ENCODE measurements at places on chromosomes 3 and 15.
A peak's percentile ranks its signal among the peaks of the same experiment; 100 is the strongest.

DNA sequence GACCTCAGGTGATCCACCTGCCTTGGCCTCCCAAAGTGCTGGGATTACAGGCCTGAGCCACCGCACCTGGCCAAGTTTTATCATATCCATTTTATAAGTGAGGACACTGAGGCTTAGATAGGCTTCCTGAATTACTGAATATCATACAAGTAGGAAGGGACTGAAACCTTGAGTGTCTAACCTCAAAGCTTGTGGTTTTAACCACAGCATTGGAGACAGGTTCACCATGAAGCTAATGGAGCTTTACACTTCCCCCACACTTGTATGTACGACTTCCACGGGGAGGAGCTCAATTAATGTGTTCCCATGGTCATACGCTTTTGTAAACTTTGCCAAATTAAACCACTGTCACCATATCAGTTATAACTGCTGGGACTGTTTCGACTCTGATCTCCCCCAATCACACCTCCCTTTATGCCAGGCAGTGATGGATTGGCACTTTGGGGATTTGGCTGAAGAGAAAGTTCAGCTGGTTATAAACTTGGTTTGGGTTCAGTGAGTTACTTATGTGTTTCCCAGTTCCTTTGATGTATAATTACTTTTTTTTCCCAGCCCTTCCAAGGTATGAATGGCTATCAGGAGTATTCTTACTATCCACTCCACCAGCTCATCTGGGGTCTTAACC, 38.4 kb upstream of the MEIS2 start:
- DNase-seq, result no peak

DNA sequence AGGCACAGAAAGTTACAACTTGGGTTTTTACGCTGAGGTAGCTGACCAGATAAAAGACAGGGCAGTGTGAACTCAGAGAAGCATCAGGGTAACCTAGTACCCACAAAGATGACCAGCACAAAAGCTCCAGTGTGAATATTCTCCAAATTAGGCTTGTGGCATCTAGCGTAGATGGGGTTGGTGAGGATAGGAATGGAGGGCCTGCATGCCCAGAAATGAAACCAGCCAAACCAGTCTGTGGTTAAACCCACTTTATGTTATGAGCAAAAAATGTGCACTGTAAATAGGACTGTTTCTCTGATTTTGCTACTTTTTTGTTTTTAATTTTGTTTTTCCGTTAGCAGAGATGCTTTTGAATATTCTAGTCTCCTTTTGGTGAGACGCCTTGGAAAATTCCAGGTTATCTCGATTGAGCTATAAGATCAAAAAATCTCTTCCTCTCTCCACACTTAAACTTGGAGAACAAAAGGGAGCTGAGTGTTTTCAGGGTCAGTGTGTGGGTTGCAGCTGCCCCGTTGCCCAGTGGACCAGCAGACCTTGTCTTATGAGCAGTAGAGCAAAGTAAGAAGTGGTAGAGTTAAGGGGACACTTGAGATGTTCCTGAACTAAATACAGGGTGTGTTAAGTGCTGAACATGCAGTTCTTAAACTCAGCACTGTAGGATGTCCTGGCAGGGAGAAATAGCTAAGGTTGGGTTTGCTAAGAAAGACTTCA, 132.9 kb downstream of the C3orf38 start:
- no peak for DNase-seq

DNA sequence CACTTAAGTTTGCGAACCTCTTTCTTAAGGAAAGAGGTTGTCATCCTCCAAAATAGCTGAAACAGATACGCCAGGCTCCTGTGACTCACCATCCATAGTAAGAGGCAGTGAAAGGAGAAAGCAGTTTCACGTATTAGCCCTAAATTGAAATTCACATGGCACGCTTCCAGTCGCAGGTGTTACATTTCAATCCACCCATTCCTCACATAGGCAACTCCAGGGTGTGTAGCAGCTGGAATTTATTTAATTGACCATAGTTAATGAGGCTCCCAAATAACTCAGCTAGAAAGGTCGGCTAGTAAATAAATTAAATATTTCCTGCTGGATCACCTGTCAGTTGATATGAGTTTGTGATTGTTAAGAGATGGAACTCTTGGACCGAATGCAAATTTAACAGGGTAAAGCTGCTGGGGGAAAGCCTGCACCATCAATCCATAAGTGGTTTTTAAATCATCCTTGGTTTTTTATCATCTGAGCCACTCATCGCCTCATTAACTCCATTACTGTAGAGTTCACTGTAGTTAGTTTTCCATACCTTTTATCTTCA, 19.6 kb downstream of the NSUN3 start:
- no peak for DNase-seq

- DNase-seq, result no peak
Measured at GRCh38 chr15:41333026-41333562, 413 bp downstream of the NUSAP1 start.

GRCh38 chr3:58617338-58617761, 40.2 kb upstream of the FAM107A start:
- DNase-seq, result no peak

DNA sequence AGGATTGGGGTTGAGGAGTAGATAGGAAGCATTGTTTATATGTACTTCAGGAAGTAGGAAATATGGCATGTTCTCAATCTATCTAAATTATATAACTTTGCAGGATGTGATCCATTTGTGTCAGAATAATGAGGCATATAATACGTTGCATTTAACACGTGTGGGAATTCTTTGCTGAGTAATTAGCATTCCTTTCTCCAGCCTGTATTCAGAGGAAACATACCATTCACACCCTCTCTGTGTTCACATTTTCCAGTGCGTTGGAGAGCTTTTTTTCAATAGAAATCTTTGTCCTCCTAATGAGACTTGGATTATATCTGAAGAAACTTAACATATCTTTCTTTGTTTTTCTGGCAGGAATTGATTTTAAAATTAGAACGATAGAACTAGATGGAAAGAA, 33.0 kb upstream of the APH1B start:
- peak; percentile 48 for DNase-seq

- DNase-seq, result peak; percentile 54
Measured at GRCh38 chr15:101115786-101116680, 135.8 kb downstream of the CHSY1 start.

DNA sequence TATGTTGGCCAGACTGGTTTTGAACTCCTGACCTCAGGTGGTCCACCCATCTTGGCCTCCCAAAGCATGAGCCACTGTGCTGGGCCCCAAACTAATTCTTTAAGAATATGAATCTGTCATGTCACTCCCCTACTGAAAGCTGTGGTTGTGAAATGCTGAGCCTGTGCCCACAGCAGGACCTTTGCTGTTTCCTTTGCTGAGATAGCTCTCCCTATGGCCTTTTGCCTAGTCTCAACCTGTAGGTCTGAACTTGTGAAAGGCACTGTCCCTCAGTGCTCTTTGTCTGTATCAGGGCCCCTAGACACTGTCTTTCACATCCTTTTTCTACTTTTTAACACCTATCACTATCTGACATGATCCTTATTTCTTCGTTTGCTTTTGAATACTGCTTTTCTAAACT, 62.7 kb upstream of the CCR4 start:
- DNase-seq, result no peak

GRCh38 chr3:183809270-183809669, 16.1 kb downstream of the MAP6D1 start:
- no peak for DNase-seq

DNA sequence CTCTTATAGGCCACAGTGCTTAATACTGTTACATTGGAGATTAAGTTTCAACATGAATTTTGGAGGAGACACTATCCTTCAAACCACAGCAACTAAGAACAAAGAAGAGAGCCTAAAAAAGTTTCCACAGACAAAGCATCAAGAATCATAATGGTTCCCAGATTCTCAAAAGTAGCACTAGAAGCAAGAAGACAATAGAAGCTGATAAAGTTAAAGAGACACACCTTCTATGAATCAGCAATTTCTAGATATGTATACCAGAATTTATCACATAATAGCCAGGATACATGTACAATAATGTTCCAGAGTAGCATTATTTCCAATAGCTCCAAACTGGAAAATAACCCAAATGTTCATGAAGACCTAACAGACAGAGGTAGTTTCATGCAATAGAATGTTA, 12.2 kb downstream of the NKIRAS1 start:
- no peak for DNase-seq

DNA sequence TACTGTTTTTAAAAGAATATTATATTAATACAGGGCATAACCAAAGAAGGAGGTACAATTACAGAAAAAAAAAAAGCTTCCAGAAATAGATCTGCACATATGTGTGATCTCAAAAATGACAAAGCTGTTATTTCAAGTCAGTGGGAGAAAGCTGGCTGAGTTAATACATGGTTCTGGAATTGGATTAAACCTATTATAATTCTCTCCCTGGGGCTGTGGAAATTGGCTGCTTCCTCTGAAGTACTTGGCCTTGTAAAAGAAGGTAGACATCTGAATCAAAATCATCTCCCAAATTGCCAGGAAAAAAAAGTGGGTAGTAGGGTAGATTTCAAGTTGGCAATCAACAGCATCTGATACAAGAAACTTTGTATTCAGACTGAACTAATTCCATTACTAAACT, 723.9 kb upstream of the ALCAM start:
- peak; percentile 9 for DNase-seq

GRCh38 chr3:152128356-152128755, 140.4 kb upstream of the MBNL1 start:
- peak; percentile 67 for DNase-seq

DNA sequence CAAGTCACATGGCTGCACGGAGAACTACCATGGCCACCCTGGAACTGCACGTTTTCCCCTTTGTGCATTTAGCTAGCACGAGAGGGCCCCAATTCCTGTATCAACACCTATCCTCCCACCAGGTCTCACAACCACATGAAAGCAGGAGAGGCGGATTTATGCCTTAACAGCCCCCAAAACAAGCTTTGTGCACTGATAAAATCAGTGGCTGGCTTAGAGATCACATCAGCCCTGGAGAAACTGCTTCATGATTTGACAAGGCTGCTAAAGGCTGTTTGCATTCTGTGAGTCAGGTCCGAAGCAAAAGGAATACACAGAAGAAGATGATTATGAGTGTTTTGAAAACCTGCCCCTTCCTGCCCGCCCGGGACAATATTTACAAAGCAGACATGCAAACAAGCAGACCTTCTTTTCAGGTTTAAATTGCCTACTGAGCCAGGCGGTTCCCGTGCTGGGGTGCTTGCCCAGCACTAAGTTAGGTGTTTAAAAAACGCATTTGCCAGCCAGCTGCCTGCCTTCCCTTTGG, 25.9 kb downstream of the CEMIP start:
- no peak for DNase-seq

- DNase-seq, result peak; percentile 80
Measured at GRCh38 chr3:37072892-37073291, 79.6 kb downstream of the MLH1 start.

- no peak for DNase-seq
Measured at GRCh38 chr15:74470631-74471395, 9.9 kb upstream of the UBL7 start.

- peak; percentile 70 for DNase-seq
Measured at GRCh38 chr3:80770106-80771074, 991.1 kb downstream of the GBE1 start.

- peak; percentile 84 for DNase-seq
Measured at GRCh38 chr3:107431246-107432012, 54.2 kb downstream of the CCDC54 start.

- DNase-seq, result peak; percentile 36
Measured at GRCh38 chr3:147189016-147189415, 217.3 kb downstream of the ZIC4 start.

- DNase-seq, result no peak
Measured at GRCh38 chr3:137972396-137972795, 37.6 kb upstream of the CLDN18 start.

DNA sequence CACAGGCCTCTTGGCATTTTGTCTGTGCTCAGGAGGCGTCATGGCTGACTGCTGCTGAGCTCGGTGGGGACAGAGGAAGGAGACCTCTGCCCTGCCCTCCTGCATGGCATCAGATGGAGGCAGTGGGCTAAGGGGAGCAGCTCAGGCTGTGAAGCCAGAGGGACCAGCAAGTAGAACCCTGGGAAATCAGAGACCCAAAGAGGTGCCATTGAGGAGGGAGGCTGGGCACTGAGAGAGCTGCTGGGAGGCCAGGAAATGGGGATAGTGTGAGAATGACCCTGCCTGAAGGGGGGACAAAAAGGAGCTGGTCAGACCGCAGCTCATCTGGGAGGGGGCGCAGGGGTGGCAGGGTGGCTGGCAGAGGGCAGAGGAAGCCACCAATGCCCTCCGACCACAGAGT, 136.8 kb downstream of the FBLN2 start:
- DNase-seq, result no peak

DNA sequence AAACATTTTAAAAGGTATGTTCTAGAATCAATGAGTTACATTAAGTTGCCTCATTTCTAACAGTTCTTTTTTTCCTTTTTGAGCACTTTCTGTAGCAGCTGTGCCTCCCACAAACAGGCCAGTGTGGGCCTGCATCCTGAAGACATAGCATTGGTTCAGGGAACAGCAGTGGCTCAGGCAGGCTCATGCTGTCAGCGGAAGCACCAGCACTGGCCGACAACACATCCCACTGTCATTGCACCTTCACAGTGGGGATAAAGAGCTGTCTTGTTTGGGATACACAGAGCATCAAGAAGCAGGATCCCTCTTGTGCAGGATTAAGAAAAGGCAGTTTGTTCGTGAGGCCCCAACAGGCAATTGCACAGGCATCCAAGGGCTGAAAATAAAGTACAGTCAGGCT, 123.3 kb downstream of the MOBP start:
- no peak for DNase-seq

GRCh38 chr15:73873889-73874511, 636 bp downstream of the TBC1D21 start:
- DNase-seq, result peak; percentile 66

- DNase-seq, result no peak
Measured at GRCh38 chr15:78446551-78446950, 8.5 kb downstream of the IREB2 start.

- peak; percentile 72 for DNase-seq
Measured at GRCh38 chr3:79367066-79367465, 400.7 kb downstream of the ROBO1 start.

DNA sequence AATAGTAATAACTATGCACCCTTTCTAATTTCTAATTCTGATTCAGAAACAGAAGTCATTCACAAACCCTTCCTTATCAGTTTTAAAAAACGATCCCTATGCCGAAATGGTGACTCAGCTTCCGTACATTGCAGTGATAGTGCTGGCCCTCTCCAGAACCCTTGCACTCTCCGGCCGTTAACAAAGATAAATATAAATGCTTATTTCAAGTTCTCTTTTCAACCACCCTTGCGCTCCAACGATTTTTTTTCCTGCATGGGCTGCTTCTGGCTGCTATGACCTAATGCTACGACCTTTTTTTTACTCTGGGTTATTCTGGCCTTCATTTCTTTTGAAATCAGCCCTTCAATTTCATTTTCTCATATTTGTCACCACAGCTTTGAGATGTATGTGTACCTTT, 646.2 kb downstream of the NTRK3 start:
- DNase-seq, result no peak

DNA sequence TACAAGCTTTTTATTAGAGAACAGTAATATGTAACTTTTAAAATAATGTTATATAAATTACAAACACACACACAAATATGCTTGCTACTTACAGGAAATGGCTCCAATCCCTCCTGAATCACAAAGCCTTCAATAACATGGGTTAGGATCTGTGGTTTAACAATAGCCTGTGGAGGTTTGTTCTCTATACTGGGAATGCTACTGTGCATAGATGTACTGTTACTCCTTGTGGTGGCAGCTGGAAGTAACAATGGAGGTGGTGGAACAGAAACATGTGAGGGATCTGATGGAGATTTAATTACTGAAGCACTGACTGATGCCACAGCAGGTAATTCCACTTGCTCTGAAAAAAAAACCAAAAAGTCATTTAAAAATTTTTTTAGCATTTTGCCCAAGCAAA, 64.4 kb downstream of the PHC3 start:
- peak; percentile 18 for DNase-seq

Data from EH (cell line).